Stimulated activated CD4-positive, alpha-beta T cell treated with anti-CD3 and anti-CD28 coated beads, Interleukin-2, amount 100 ng/mL, for 24 hours (primary cell): ENCODE measurements at places on chromosomes 12 and 14.

- DNase-seq = no peak
Observed at GRCh38 chr12:106213662-106214061, 34.2 kb downstream of the CKAP4 start.

GRCh38 chr12:26010293-26010821, 51.9 kb downstream of the RASSF8 start:
- DNase-seq = no peak

GRCh38 chr14:76887191-76887590, 61.0 kb downstream of the LRRC74A start:
- no peak for DNase-seq

- no peak for DNase-seq
Observed at GRCh38 chr14:38547961-38548490, 292.1 kb upstream of the CLEC14A start.

- no peak for DNase-seq
Observed at GRCh38 chr14:80455031-80455430, 243.7 kb upstream of the DIO2 start.
